IPS DF 6.9 (cell line): ENCODE measurements at places on chromosomes 2 and 18.

GRCh38 chr2:64881037-64881492, 108.1 kb upstream of the SLC1A4 start:
- DNase-seq = no peak

GRCh38 chr18:9482790-9483189, 7.5 kb downstream of the RALBP1 start:
- DNase-seq = no peak

DNA sequence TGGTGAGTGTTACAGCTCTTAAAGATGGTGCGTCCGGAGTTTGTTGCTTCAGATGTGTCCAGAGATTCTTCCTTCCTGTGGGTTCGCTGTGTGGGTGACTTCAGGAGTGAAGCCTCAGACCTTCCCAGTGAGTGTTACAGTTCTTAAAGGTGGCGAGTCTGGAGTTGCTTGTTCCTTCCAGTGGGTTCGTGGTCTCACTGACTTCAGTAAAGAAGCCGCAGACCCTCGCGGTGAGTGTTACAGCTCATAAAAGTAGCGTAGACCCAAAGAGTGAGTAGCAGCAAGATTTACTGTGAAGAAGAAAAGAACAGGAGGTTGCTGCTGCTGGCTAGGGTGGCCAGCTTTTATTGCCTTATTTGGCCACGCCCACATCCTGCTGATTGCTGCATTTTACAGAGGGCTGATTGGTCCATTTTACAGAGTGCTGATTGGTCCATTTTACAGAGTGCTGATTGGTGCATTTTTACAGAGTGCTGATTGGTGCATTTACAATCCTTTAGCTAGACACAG, 34.0 kb upstream of the SPTBN1 start:
- no peak for DNase-seq

DNA sequence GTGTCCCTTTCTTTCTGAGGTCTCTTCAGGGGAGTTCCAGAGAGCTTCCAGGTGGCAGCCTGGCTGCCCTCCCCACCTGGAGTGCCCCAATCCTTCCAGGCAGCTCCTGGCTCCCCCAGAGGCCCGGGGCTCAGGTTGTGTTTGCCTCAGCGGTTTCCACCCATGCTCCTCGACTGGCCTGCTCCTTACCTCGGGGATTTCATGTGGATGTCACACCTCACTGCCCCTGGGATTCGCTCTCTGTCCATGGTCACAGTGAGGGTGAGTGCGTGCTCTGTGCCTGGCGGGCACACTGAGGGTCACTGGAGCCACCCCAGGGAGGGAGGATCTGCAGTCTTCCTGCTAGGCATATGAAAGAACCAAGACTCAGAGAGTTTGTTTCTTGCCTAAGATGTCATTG, 2.1 kb upstream of the TOGARAM2 start:
- no peak for DNase-seq

DNA sequence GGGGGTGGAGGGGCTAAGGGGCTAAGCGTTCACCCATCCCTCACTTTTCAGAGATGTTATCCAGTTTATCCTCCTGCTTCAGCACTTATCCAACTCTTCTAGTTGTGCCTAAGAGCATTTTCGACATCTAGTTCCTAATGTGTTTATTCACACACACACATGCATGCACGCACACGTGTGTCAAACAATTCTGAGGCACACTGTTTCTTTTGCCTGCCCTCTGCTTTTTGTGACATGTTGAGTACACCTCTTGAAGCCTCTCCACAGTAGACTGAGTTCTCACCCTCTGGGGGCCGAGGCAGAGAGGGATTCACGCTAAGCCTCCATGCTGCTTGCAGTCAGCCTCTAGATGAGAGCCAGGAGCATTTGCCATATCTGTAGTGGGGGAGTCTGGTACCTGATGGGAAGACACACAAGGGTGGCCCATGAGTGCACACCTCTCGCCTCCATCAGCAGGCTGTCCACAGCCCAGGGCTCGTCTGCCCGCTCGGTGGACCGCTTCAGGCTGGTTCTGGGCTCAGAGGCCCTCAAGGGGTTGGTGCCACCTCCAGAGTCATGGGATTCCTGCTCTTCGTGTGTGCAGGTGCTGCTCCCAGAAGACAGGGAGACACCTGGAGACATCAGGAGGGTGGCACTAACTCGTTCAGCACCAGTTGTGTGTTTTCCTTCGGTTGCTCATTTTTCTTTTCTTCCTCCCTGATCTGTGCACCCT, 11.9 kb downstream of the TWIST2 start:
- no peak for DNase-seq

- DNase-seq = no peak
Measured at GRCh38 chr2:62768615-62769014, 63.1 kb downstream of the EHBP1 start.

GRCh38 chr2:150211164-150211631, 276.3 kb downstream of the RND3 start:
- DNase-seq = no peak

- no peak for DNase-seq
Measured at GRCh38 chr2:105376789-105377240, 22.0 kb downstream of the FHL2 start.

DNA sequence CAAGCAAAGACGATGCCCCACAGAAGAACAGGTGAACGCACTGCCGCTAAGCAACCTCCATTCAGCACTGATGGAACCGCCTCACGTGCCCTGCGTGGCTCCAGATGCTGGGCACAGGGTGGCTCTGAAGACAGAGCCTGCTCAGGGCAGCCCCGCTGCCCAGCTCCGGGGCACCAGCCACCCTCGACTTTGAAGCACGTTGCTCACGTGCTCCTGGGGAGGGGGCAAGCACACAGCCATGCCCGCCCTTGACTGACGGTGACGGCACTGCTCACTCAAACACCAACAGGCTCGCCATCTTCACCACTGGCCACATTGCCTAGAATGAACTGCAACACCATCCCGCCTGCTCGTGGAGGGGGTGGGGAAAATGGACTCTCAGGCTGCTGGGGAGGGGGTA, 251.3 kb downstream of the HDAC4 start:
- DNase-seq = no peak

DNA sequence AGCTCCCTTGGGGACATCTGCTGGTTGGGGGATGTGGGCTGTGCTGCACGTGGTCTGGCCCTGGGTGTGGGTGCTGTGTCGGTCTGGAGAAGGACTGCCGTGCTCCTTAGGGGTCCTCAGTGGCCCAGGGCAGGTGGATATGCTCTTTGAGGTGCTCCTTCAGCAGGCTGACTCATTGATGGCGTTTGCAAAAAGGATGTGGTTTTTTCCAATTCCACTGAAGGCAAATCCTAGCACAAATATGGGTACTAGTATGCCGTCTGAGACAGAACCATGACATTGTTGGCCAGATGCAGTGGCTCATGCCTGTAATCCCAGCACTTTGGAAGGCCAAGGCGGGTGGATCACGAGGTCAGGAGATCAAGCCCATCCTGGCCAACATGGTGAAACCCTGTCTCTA, 3.3 kb downstream of the PPP1R7 start:
- DNase-seq = no peak

- DNase-seq = no peak
Measured at GRCh38 chr2:187302116-187302515, 145.9 kb downstream of the CALCRL start.

GRCh38 chr2:157262248-157262647, 4.7 kb downstream of the GALNT5 start:
- no peak for DNase-seq

DNA sequence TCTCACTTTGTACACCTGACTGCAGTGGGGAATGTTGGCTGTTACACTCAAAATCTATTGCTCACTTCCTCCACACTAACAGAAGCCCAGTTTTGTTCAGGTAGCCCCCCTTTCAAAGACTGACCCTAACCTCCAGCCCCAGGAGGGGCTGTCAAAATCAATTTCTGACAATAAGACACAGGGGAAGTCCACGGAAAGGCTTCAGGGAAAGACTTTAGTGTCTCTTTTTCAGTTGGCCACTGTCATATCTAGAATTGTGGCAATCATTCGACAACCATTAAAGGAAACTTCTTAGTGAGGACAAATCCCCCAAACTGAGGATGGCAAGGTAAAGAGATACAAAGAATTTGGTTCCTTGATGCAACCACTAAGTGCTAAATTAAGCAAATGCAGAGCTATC, 59.0 kb downstream of the BARD1 start:
- DNase-seq = no peak

- no peak for DNase-seq
Measured at GRCh38 chr2:174662459-174662858, 64.9 kb upstream of the WIPF1 start.

GRCh38 chr2:169090133-169090820, 20.9 kb downstream of the DHRS9 start:
- DNase-seq = no peak

GRCh38 chr2:133498662-133499585, 69.3 kb downstream of the NCKAP5 start:
- no peak for DNase-seq

GRCh38 chr18:50284255-50284885, 3.0 kb upstream of the MBD1 start:
- DNase-seq = no peak

- no peak for DNase-seq
Measured at GRCh38 chr2:207397917-207398655, 131.7 kb upstream of the CREB1 start.

DNA sequence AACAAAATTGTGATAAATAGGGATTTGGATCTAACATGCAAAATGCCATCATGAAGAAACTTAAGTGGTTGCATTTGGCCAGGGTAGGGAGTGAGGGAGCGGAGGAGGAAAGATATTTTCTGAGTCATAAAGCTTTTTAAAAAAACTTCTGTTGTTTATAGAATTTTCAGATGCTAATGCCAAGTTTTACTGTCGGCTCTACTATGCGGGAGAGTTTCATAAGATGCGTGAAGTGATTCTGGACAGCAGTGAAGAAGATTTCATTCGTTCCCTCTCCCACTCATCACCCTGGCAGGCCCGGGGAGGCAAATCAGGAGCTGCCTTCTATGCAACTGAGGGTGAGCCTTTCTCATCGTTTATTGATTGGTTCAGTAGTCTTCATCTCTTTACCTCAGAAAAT, 56.0 kb upstream of the PTH2R start:
- DNase-seq = no peak

DNA sequence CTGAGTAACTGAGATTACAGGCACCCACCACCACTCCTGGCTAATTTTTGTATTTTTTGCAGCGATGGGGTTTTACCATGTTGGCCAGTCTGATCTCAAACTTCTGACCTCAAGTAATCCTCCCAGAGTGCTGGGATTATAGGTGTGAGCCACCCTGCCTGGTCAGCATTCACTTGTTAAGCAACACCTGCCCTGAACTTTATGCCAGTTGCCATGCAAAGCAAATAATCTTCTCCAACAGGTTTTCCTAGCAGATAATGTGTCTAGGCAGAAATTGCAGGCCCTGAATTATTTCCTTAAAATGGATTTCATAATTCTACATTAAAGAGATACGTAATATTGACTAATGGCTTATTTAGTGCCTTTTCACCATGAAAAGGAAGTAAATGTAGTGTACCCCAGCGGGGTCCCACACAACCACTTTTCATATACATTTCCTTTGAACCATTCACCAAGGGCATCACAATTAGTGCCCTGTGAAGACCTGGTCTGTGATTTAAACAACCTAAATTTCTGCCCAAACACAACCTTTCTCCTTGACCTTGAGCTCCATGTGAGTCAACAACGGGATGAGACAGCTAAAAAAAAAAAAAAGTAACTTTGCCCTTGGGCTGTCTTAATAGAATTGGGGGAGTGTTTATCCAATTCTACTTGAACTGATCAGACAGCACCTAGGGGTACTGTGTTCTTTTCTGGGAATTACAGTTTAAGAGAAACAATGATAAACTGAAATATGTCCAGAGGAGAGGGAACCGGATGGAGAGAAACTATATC, 41.6 kb downstream of the EEF1B2 start:
- no peak for DNase-seq

DNA sequence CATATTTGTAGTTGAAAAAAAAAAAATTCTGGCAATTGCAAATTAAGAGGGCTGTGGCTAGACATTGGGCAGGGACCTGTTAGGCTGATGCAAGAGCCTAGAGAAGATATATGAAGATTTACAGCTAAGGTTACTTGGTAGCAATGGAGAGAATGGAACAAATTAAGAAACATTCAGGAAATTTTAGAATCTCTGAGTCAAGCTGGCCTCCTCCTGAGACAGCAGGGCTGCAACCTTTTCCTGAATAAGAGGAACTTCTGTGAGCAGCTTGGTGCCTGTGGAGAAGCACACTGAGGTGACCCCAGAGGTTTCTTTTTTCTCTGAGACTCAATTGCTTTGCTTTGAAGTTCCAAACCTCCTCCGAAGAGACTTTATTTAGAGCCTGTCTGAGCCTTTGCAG, 118.6 kb upstream of the LRATD1 start:
- peak; percentile 5 for DNase-seq

GRCh38 chr2:61362873-61363272, 108.0 kb downstream of the USP34 start:
- no peak for DNase-seq

GRCh38 chr2:207467716-207468347, 61.9 kb upstream of the CREB1 start:
- no peak for DNase-seq

- no peak for DNase-seq
Measured at GRCh38 chr18:68793951-68794350, 3.9 kb upstream of the CCDC102B start.

DNA sequence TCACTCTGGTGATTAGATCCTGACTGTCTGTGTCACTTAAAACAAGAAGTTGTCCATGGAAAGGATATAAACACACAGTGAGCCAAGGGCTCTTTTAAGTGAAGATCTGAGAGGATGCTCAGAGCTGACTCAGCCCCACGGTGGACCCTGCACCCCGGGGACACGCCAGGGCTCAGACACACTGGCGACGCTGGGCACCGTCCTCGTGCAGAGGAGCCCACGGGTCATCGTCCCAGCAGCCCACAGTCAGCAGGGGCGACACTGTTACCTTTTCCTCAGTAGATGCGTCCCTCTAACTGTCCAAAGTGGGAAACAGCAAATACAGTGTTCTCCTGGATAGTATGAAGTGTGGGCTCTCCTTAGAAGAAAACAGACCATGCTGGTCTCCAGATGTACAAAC, 225.6 kb downstream of the HDAC4 start:
- no peak for DNase-seq

GRCh38 chr2:184534986-184535385, 63.3 kb upstream of the ZNF804A start:
- no peak for DNase-seq

GRCh38 chr2:192000196-192000980, 153.5 kb upstream of the CAVIN2 start:
- DNase-seq = no peak

GRCh38 chr2:239602290-239603282, 201.8 kb upstream of the HDAC4 start:
- DNase-seq = no peak

DNA sequence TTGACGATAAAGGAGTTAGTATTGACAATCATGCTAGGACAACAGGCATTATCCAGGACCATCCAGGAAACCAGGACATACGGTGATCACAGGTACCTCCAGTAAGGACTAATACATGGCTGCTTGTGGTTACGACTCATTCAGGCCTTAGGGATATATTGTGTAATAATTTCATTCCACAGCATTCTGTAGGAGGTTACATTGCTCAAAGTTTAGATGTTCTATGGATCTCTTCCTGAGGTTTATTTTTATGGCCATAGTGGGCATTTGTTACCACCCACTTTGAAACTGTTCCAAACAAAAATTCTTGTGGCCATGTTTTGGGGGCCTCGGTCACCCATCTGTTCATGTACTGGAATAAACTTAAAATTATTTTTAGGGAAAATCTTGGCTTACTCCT, 431.6 kb downstream of the METTL4 start:
- DNase-seq = no peak
